Karpas-422 (cell line): ENCODE measurements at places on chromosomes 2 and 18.

DNA sequence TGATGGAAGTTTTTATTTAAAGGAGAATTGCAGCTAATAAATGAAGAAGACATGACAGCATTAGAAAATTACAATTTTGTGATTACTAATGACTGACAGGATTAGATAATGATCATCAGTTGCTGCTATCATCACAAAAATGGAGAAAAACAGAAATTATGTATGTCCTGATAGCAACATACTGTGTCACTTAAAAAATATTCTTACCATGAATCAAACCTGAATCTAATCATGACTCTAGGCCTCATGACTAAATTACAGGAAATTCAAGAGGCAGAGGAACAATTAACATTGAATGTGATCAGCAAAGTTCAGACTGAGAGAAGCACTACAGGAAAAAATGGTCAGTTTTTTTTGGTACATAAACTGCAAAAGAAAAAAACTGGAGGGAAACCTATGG is 147.8 kb downstream of the PMAIP1 start:
- no peak for DNase-seq

GRCh38 chr2:28578774-28579173 is 82.9 kb downstream of the PLB1 start:
- DNase-seq, result no peak

DNA sequence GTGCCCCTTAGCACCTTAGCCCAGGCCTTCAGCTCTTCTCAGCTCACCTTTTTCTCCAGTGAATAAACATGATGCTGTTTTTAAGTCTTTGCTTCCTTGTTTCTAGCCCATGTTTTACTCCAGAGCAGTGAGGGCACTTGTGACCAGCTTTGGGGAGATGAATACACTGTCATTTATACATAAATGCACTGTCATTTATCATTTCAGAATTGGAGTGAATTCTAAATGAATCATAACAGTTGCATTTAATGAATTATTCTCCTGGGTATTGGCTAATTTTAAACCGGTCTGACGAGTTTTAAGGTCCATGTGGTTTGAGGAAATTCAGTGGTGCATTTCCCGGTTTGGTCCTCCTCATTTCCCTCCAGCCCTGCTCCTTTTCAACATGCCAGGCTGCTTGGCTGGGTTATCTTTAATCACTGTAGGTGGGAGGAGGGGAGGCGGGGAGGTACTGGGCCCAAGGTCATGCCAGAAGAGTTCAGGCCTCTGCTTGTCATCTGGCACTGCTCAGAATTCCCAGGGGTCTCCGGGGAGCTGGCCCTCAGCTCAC is 23.9 kb downstream of the PRKCE start:
- no peak for DNase-seq

DNA sequence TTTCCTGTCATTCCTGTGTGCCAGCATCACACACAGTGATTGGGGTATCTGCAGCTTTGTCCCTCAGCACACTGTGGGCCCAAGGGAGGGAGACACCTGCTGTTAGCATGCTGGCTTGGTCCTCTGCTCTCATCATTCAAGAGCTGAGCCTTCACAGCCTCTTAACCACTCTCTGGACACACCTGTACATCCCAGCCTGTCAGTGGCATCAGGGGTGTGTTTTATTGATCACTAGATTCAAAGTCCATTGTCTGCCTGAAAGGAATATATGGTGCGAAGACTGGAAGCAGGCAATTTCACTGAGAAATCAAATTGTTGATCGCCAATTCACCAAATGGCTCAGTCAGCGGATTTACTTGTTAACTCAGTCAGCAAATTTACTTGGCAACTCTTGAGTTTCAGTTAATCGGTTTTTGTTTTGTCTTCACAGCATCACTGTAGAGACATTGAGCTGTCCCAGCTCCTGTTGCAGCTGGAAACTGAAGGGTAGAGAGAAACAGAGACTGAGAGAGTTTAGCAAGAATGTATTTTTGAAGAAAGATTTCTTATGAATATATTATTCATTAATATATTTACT is 56.3 kb upstream of the TMEM200C start:
- no peak for DNase-seq

DNA sequence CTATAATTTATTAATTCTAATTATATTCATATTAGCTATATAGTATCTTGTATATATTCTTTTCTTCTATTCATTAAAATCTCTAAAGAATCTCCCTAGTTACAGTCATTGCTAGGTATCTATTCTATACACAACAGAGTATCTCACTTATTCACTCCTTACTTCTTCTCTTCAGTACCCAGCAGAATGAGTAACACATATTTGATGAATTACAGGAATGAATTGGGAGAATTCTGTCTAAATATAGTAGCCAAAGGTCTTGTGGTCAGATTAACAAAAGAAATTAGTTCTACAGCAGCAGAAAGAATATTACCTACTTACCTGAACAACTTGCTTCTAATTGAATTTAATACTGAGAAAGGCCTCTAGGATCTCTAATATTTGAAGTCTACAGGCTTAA is 758.0 kb upstream of the ZEB2 start:
- DNase-seq, result no peak

- DNase-seq, result no peak
Measured at GRCh38 chr2:39359453-39360038, 77.5 kb downstream of the MAP4K3 start.

GRCh38 chr2:236852977-236853374 is 232.7 kb upstream of the COPS8 start:
- DNase-seq, result no peak

- DNase-seq, result no peak
Measured at GRCh38 chr18:64713284-64713683, 564.4 kb upstream of the LINC00305 start.

- DNase-seq, result peak; percentile 82
Measured at GRCh38 chr2:85243101-85244072, 84.4 kb downstream of the TGOLN2 start.

DNA sequence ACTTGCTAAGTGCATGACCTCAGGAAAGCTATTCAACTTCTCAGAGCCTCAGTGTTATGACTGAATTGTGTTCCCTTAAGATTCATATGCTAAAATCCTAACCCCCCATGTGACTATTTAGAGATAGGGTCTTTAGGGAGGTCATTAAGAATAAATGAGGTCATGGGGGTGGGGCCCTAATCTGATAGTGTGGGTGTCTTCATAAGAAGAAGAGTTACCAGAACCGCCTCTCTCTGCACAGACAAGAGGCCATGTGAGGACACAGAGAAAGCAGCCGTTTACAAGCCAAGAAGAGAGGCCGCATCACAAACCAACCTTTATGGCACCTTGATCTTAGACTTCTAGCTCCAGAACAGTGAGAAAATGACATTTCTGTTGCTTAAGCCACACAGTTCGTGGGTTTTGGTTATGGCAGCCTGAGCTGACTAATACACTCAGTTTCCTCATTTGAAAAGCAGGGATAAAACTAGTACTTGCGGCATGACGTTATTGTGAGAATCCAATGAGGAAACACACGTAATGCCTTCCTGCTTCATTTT is 9.9 kb downstream of the SH2D6 start:
- DNase-seq, result no peak

DNA sequence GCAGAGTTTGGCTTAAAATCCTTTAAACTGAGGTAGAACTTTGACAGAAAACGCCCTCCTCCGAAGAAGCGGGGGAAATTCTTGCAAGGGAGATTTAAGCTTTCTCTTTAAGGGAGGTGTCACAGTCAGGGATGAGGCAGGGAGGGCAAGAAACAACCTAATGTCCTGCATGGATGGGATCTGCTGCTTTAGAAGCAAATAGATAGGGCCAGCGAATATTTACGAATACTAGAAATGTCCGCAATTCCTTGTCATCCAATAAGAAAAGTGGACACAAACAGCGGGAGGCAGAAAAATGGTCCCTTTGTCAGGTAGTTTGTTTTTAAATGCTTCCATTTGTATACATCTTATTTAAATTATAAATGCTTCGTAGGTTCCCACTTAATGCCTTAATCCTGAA is 12.0 kb downstream of the MEIS1 start:
- no peak for DNase-seq

DNA sequence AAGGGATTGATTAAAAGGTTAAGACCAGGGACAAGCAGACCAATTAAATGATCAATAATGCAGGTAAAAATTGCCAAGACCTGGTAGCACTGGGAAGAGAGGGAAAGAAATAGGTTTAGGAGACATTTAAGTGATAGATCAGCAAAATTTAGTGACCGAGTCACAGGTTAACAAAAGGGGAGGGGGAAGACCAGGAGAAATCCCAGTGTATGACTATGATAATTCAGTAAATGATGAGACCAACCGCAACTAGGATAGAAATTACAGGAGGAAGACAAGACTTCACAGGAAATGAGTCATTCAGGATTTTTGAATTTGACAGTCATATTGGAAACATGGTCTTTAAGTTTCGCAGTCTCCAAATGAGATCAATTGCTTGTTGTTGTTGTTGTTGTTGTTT is 62.9 kb downstream of the COBLL1 start:
- DNase-seq, result no peak

DNA sequence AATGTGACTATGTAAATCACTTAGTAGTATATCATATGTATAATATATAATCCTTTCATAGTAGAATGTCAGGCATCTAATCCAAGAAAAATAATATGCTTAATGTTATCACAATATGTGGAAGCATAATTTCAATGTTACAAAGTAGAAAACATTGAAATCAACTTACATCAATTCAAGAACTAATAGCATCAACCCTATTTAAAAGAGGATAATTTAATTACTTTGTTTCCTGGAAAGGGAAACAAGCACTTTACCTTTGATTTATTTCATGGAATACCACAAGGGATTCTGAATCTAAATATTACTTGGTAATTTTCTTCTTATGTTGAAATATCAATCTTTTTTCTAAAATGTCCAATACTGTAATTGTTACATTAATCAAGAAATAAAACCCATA is 30.6 kb upstream of the SOCS6 start:
- no peak for DNase-seq

GRCh38 chr2:40554665-40555294 is 102.9 kb upstream of the SLC8A1 start:
- DNase-seq, result peak; percentile 82

DNA sequence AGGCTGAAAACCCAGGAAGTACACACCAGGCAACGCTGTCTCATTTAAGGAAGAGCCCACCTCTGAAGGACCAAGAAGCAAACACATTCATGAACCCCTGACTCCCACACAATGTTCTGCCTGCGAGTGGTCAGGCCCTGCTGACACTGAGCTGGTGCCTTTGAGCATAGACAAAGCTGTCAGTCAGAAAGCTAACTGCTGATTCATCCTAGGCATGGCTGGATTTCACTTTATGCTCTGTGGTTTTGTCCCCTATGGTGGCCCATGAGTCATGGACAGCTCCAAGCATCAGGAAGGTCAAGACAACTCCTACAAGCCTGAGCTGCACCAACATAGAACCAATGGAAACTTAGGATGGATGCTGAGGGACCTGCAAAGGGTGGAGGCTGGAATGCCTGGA is 78.9 kb downstream of the UXS1 start:
- DNase-seq, result no peak

DNA sequence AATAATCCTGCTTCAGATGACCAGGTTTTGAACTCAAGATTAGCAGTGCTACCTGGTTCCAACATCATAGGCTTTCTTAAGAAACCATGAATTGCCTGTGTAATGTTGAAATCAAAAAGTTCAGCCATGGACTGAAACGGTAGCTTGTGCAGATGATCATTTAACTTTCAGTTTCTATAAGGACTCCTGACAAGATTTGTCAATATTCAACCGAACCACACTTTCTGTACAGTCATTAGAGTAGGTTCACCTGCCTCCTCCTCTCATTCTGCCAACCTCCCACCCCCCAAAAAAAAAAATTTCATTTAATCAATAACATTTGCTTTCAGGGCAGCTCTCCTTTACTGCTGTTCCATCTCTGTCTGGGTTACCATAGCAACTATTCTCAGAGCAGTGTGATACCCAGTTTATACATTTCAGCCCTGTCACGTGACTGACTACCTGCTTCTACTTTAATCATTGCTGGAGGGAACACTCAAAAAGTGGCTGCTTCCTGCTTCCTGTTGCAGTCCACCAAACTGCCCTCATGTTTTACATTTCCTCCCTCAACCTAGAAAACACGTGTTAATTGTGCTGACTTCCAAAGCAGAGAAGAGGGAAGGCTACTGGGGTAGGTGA is 275.5 kb downstream of the SS18 start:
- DNase-seq, result no peak

DNA sequence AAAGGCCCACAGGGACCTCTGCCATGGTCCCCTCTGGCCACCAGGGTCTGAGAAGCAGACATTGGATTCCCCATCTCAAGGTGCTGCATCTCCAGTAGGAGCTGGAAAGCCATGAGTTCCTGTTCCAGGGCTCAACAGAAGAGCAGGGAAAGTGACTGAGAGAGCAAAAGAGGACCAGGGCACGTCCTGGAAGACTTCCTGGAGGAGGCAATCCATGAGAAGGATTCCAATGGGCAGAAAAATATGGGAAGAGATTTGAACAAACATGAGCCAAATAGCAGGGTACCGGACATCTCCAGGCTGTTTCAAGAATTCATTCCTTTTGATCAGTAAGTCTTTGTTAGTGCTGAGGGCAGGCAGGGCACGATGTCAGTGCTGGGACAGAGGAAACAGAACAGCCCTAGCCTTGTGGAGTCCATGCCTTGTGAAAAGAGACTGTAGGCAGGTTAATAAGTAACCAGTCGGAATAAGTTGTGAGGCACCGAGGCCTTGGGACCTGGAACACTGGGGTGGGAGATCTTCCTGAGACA is 72.8 kb upstream of the TWIST2 start:
- peak; percentile 29 for DNase-seq

DNA sequence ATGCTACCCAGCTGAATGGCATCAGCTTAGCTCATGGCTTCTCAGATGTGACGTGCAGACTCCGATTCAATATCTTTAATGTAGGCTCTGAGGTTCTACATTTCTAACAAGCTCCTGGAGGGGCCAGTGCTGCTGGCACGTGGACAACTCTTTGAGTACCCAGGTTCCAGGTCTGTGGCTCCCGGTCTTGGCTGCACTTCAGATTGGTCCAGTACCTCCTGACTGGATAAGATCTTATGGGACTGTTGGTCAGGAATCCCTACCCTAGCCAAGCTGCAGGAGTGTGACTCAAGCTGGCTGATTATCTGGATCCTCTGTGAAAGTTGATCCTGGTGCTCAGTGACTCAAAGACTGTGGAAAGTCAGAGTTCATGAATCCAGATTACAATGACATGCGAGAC is 222.1 kb downstream of the ANKRD30B start:
- DNase-seq, result no peak

- DNase-seq, result no peak
Measured at GRCh38 chr2:158979772-158980171, 11.3 kb downstream of the TANC1 start.

DNA sequence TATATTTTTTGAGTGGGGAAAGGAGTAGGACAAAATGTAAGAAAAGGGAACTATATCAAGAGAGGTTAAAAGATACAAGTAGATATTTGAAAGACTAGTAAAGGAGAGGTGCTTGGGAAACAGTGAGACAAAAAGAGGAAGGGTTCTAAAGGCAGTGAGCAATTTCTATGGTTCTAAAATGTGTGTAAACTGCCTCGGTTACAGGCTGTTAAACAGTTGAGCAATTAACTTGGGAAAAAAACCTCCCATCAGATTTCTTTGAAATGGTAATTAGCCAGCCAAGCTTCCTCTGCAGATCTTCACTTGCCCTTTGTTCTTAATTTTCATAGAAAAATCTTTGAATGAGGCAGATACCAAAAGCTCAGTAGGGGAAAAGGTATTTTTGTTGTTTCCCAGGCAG is 238.7 kb upstream of the KCNH7 start:
- no peak for DNase-seq

GRCh38 chr18:74329688-74330205 is 14.1 kb downstream of the C18orf63 start:
- peak; percentile 35 for DNase-seq
